Cardiac fibroblast (primary cell): ENCODE measurements at places on chromosomes 3 and 15.

- peak; percentile 7 for DNase-seq
Observed at GRCh38 chr15:42267286-42267685, 5.7 kb upstream of the GANC start.

DNA sequence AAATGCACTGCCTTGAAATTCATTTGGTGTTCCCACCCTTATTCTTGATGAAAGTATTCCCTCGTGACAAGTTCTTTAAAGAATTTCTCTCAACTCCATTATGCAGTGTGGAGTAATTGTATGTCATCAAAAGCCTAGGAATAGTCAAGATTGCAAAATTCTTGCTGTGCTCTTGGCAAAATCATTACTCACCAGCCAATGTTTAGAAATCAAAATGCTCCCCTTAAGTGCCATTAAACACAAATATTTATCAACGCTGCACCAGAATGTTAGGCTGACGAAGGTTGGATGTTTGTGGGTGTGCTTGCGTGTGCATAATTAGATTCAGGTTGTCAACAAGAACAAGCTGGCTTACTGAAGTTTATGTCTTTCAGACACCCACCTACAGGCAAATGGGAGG, 40.5 kb downstream of the SST start:
- DNase-seq = no peak

GRCh38 chr3:42188376-42188775, 77.6 kb downstream of the CCK start:
- no peak for DNase-seq

- no peak for DNase-seq
Observed at GRCh38 chr3:161156936-161157335, 51.8 kb upstream of the B3GALNT1 start.

- no peak for DNase-seq
Observed at GRCh38 chr3:189576486-189576885, 54.7 kb upstream of the TP63 start.

DNA sequence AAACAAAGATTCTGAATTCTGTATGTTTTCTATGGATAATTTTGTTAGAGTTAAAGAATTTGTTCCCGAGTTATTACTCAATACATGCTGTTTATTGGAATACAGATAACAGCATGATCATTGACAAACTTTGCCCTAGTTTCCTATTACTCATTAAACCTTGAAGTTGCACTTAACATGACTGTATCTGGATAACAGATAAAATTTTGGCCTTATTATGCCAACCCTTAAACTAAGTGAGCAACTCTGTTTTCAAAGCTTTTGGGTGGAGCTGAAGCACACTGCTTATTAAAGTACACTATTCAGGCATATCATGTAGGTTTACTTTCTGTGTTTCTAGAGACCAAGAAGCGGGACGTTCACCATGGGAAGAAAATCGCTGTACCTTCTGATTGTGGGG, at the start of gene AADAC:
TSS of gene AADAC (plus strand) at position 318 of the 400 bp plus-strand sequence. CDS start at position 365, 47 bp downstream.
- no peak for DNase-seq

- no peak for DNase-seq
Observed at GRCh38 chr15:45117308-45118130, 3.4 kb downstream of the DUOXA2 start.

DNA sequence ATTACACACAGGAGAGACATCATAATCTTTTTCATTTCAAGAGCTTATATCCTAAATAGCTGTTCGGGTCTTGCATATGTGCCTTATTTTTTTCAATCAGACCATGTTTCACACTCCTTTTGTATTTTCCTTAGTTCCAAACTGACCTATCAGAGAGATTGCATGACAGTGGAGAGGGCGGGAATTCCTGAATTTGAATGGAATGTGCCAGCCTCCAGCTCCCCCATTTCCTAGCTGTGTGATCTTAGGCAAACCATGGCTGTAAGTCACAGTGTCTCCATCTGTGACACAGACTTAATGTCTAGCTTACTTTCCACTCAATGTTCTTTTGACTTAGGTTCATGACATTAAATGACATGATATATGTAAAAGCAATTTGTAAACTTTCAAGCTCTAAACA, 62.0 kb upstream of the CSTA start:
- no peak for DNase-seq

DNA sequence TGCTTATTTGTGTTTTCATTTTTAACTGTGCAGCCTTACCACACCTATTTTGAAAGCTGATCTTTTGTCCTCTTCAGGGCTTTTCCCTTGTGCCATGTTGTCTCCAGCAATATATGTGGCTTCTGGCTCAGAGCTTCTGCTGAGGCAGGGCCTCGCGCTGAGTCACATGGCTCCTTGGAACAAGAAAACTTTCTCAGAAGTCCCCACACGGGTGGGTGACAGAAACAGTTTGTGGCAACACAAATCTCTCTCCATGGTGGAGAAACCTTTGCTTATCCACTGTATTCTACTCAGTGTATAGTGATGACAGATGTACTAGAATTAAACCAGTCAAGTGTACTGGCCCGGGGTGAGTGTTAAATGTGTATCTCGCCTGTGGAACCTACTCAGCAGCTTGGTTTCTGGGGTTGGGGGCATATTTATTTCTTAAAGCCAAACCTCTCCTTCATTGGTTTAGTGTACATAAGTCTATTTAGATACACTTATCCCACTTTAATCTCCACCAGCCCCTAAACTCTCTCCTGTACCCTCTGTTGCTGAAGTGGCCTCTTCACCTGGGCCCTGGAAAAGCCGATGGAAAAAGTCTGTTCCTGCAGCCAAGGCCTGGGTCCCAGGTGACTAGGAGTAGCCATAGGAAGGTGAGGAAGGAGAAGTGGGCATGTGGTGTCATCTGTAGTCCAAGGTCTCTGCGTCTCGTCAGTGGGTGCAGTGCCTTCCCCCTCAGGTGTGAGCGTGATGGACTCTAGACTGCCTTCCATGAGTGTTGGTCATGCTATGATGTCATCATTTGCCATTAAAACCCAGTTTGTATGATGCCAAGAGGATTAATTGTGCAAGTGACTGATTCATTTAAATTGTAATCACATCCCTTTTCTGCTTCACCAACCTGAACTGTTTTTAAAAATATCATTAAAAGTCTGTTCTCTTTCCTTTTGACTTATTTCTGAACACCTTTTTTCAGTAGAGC, 3.2 kb upstream of the FBXL22 start:
- peak; percentile 29 for DNase-seq

DNA sequence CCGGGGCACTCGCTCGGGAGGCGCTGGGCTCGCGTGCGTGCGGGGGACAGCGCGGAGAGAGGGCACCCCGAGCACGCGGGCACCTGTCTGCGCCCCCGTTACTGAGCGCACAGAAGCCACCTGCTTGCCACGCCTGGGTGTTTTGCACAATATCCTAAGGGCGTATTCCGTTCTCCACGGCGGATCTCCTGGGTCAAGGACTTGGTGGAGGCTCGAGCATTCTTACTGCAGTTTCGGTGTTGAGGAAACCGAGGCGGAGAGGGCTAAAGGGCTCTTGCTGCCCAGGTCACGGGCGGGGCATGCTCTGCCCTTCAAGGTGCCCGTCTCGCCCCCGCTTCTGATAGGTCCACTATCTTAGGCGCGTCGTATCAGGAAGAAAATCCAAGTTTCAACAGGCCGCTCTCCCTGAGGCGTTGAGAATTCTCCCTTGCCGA, 526 bp downstream of the GPD1L start:
- peak; percentile 19 for DNase-seq

GRCh38 chr3:142863010-142863817, 25.7 kb downstream of the PCOLCE2 start:
- peak; percentile 5 for DNase-seq

GRCh38 chr15:62325597-62325996, 160.5 kb upstream of the C2CD4B start:
- no peak for DNase-seq

- peak; percentile 61 for DNase-seq
Observed at GRCh38 chr3:129345971-129346370, 67.3 kb downstream of the HMCES start.

- DNase-seq = no peak
Observed at GRCh38 chr3:14614189-14614588, 37.4 kb upstream of the CCDC174 start.

- no peak for DNase-seq
Observed at GRCh38 chr3:55538158-55538557, 51.1 kb upstream of the WNT5A start.

GRCh38 chr15:60184579-60184978, 180.5 kb downstream of the FOXB1 start:
- DNase-seq = no peak

- no peak for DNase-seq
Observed at GRCh38 chr3:128293930-128294329, 140.6 kb downstream of the EEFSEC start.

- DNase-seq = peak; percentile 99
Observed at GRCh38 chr3:9422712-9423424, 25.5 kb downstream of the SETD5 start.

- no peak for DNase-seq
Observed at GRCh38 chr15:89381888-89382686, 47.5 kb upstream of the POLG start.

- DNase-seq = no peak
Observed at GRCh38 chr15:84608707-84609284, 8.0 kb downstream of the ZSCAN2 start.

DNA sequence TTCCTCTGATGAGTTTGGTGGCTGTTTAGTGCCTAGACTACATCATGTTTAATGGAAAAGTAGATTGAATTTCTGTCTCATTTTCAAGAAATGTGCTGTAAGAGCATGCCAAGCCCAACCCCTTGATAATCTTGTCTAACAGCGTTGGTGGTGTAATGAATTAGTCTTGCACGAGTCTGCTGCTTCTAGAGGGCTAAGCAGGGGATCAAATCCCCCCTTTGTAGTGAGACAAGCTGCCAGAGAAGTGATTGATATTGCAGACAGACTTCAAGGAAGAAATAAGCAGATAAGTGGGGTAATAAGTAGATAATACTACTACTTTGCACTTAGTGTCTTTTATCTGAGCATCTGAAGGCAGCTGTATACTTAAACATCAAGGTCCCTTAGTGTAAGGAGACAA, 141.4 kb downstream of the TP63 start:
- peak; percentile 6 for DNase-seq

DNA sequence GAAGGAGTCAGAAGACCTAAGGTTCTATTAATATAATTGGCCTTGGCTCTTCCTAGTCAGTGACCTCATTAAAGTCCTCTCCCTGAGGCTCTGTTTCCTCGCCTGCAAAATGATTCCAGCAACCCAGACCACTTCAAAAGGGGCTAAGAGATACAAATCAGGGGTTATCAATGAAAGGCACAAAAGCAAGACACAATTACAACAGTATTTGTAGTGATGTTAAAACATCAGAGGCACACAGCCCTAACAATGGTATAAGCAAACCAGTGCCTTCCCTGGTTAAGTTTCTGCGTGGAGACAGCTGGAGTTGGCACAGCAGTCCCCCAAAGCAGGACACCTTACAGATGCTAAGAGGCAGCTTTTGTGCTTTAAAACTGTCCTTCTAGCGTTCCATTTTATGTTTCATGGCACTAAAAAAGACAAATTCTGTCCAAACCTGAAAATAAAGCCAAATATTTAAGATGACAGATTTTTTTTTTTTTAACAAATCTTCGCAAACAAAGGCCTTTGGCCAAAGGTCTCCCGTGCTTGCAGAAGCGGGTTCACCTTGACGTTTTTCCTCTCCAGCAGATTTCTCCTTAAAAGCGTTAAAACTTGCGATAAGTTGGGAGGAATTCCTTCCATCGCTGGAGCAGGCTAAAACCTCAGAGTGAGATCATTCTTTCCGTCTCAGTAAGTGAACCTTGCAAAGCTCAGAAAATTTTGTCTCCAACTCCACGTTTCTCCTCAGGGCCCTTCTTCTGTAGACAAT, 999 bp downstream of the ZNF280D start:
- DNase-seq = peak; percentile 71

- no peak for DNase-seq
Observed at GRCh38 chr3:31772272-31772671, 208.8 kb downstream of the OSBPL10 start.

DNA sequence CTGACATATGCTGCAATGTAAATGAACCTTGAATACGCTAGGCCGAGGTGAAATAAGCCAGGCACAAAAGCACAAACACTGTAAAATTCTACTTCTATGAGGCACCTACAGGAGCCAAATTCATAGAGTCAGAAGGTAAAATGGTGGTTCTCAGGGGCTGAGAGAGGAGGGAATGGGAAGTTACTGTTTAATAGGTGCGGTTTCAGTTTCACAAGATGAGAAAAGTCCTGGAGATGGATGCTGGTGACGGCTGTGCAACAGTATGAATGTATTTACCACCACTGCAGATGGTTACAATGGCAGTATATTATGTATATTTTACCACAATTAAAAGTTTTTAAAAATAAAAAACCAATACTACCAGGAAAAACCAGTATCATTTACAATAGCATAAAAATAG, 4.0 kb downstream of the TNK2 start:
- DNase-seq = no peak

GRCh38 chr15:76903251-76903681, 1.9 kb downstream of the SCAPER start:
- peak; percentile 48 for DNase-seq

GRCh38 chr3:175593331-175593730, 734.2 kb downstream of the NAALADL2 start:
- DNase-seq = no peak

DNA sequence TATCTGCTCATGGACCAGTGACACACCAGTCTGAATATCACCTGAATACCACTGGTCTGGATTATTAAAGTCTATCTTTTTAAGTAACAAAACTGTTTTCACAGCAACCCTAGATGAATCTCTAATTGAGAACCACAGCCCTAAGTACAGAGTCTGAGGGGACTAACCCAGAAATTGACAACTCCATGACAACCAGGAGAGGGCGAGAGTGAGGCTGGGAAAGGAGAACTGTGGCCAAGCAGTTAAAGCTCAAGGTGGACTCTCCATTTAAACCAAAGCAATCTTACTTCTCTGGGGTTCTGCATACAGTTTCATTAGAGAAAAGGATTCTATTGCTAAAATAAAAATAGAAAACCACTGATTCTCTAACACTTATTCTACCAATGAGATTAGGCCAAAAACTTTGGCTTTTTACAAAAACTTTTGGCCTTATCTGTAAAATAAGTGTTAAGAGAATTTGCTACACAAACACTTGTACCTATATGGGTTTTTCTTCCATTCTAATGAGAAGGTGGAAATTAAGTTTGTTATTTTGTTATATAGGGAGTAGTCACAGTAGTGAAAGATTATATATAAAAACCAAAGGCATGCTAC, 11.4 kb downstream of the NEK10 start:
- peak; percentile 71 for DNase-seq

- DNase-seq = no peak
Observed at GRCh38 chr3:72303926-72304325, 519.0 kb upstream of the PROK2 start.

GRCh38 chr3:195860456-195860855, 47.9 kb downstream of the TNK2 start:
- DNase-seq = no peak
